ENCODE measurements at places on chromosomes 4 and X.

DNA sequence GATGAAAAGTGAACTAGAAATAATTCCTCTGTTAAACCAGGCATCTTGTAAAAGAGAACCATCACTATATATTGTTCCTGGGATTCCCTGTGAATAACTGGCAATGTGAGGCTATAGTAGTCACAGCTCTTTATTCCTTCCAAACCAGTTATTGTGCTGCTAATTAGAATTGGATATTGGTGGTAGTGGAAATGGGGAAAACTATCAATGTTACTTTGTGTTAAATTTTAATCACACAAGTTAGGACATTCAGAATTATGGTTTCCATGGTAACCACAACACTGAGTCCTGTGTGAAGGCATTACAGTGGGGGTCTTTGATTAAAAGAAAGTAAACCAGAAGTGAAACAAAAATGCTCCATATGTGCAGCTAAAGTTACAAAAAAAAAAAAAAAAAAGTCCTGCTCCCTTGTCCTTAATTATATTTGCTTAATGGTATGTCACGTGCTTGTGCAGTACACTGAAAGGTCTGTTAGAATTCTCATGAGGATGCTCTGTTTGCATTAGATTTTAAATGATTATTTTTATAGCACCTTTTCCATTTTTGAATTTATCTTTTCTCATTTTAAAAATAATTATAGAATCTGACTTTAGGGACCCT is 200.4 kb downstream of the ADGRL3 start:
- no peak for DNase-seq

DNA sequence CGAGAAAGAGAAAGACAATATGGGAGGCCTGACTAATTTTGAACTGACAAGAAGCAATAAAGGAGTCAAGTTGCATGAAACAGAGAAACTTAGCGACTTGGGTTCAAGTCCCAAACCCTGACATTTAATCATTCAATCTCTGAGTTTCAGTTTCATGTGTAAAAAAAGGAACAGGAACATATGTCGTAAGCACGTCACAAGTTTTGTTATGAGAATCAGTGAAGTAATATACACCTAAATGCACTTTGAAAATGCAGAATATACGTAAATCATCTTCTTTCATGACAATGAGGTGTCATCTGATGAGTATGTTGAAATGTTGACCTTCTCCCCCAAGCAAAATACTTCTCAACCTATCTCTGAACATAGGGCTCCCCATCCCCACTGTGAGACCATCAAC is 10.4 kb downstream of the ACOT9 start:
- no peak for DNase-seq

DNA sequence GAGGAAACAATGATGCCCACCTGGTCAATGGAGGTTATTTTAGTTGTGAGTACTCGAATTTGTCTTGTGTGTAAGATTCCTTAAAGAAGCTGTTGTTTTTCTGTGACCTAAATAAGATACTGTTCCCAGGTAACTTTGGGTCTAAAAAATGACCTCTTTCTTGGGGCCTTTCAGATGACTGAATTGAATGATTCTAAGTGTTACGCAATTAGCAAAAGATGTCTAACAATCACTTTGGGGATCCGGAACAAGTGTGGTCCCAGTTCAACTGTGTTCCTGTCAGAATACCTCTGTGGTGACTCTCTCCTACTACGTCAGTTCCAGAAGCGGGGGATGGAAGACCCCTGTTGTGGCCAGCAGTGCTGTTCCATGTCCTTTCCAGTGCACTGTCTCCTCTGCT is 99.4 kb downstream of the FRAS1 start:
- DNase-seq: no peak

- no peak for DNase-seq
Observed at GRCh38 chrX:52078131-52078530, 9.1 kb upstream of the MAGED4B start.

GRCh38 chr4:127217586-127218229 is 415.0 kb upstream of the INTU start:
- no peak for DNase-seq

- DNase-seq: no peak
Observed at GRCh38 chr4:164383058-164383357, 370.9 kb upstream of the SMIM31 start.

DNA sequence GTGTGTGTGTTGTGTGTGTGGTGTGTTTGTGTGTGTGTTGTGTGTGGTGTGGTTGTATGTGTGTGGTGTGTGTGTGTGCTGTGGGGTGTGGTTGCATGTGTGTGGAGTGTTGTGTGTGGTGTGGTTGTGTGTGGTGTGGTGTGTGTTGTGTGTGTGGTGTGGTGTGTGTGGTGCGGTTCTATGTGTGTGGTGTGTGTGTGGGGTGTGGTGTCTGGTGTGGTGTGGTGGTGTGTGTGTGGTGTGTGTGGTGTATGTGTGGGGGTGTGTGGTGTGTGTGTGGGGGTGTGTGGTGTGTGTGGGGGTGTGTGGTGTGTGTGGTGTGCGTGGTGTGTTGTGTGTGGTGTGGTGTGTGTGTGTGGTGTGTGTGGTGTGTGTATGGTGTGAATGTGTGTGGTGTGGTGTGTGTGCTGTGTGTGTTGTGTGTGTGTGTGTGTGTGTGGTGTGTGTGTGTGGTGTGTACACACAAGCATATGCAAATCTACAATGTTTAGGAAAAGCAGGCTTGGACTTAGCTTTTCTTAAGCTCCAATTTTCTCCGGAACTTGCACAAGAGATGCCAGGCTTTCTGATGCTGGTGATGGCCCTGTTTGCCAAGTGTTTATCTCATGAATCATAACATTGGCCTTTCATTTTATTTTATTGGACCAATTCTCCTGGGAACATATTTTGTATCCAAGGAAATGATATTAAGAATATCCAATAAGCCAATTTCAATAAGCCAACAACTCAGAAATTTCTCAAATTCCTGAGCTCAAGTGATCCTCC is 148.7 kb downstream of the SPATA18 start:
- DNase-seq: peak; percentile 23

GRCh38 chr4:136850446-136850845 is 681.8 kb downstream of the PCDH18 start:
- no peak for DNase-seq

- DNase-seq: no peak
Observed at GRCh38 chrX:101407167-101407747, 468 bp downstream of the GLA start.
